ENCODE measurements at places on chromosomes 2 and 18.

- no peak for DNase-seq
Observed at GRCh38 chr2:12087175-12087574, 340.7 kb downstream of the LPIN1 start.

DNA sequence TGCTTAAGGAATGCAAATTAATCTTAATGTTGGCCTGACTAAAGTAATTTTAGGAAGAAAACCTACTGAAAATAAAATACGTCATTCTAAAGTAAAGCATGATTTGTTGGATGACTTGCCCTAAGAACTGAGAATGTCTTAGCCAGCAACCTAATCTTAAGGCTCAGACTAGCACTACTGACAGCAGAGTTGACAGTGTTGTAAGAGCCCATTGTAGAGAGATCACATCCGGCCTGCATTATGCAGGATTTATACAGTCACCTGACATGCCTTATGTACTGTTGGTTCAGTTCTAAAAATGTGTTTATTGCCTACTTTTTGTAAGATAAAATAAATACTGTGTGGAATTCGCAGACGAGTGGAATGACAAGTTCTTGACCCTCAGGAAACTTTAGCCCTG, 82.3 kb downstream of the TMEM185B start:
- no peak for DNase-seq

- DNase-seq = no peak
Observed at GRCh38 chr18:69897397-69898108, 50.1 kb downstream of the CD226 start.

DNA sequence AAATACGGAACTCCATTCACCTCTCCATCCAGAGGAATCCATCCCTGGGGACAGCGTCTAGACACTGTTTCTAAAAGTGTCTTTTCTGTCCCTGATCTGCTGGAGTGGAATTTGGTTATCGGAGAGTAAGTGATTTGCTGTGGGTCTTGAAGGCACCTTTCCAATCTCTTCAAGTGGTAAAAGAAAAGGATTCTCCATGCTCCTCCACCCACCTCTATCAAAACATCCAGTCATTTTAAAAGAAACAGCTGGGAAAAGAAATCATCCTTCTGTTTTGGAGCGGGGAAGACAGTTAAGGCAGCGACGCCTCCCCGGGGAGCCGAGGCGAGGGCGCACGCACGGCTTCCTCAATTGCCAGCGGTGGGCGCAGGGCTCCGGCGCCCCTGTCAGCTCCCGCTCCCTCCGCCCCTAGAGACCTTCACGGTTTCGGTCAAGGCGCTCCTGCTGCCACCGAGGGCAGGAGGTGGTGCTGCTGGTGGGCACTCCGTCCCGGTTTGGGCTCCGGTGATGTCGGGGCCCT, 547 bp downstream of the SLC35F5 start:
- peak; percentile 35 for DNase-seq

- no peak for DNase-seq
Observed at GRCh38 chr18:48992791-48993555, 42.2 kb upstream of the SMAD7 start.

- DNase-seq = no peak
Observed at GRCh38 chr2:238006510-238006909, 39.7 kb downstream of the UBE2F start.

DNA sequence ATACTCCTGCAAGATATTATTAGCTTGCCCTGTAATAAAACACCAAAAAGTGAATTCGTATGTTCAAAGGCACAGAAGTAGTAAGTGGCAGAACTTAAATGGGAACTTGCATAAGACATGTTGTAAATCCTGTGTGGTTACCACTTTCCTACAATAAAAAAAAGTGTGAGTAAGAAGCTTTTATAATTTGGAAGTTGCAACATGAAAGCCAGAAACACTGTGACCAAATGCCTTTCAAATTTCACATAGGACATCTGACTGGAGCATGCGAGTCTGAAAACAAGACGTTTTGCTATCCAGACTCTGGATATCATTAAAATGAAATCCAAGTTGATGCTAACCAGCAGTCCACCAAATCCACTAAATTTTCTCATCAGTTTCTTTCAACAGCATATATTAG, 886.2 kb upstream of the NRXN1 start:
- DNase-seq = no peak

DNA sequence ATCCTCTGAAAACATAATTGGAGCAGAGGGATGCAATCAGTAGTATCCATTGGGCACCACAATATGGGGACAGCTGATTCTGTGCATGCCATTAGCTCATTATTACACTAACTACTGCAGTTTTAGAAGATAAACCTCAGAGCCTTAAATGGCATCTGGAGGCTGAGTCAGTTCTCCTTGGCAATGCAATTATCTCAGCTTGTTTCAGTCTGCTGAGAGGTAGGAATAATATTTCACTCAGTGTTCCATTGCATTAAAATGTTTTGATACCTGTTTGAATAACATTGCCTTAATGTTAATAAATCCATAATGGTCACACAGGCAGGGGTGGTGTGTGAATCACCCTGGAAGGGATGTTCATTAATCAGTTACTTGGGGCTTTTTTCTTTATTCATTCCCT, 309.6 kb downstream of the LRRTM1 start:
- DNase-seq = no peak

GRCh38 chr2:147442816-147443215, 402.0 kb upstream of the ACVR2A start:
- no peak for DNase-seq

DNA sequence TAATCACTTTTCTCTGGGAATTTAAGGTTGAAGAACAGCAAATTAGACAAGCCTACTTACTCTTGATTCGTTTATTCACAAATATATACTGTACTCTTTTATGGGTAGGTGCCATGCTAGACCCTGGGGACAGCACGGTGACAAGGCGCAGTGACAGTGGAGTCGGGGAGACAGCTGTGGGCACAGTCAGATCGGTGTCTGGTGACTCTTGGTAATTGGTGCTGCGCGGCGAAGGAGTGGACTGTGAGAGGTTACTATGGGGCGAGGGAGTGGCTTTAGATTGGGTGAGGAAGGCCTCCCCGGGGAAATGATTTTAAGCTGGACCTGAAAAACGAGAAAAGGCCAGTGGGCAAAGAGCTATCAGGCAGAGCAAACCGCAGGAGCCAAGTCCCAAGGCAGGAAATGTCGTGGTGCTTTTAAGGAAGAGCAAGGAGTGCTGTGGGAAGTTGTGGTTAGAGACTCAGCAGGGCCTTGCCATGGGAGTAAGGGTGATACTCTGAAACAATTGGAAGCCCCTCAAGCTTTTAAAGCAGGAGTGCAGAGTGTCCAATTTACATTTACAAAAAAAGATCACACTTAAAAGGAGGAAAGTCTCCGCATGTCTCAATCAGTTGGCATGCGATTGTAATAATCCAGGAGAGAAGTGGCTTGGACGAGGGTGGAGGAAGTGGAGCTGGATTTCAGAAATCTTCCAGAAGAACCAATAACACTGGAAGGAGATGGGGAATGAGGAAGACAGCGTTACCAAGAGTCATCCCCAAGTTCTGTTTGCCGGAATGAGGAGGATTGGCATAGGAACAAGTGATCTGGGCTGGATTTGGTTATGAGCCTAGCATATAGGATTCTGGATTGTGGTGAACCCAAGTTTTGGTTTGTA, 36.1 kb upstream of the TXNDC2 start:
- no peak for DNase-seq
